ENCODE measurements at places on chromosomes 2 and 18.

DNA sequence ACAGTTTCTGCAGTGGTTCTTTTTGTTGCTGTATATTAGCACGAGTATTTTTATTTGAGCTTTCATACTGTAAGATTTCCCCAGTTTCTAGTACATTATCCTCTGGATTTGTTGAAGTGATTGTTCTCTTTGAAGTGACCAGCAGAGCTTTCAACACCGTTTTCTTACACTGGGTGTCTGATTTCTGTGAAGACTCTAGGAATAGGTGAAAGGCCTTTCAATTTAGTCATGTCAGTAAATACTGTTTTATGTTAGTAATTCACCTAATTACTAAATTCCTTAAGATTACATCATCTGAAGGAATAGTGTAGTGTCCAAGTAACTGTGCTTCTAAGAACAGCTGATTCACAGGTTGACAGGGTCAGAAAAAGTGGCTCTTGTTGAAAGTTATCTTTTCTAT, 2.3 kb downstream of the PPM1B start:
- no peak for DNase-seq

DNA sequence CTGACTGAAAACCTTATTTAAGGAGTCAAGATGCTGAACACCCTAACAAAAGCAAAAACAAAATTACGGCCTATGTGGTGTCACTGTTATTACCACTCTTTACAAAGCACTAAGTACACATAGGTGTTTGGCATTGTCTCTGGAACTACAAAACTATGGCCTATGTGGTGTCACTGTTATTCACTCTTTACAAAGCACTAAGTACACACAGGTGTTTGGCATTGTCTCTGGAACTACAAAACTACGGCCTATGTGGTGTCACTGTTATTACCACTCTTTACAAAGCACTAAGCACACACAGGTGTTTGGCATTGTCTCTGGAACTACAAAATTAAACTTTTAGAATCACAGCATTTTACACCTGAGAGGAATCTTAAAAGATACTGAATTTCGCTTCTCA, 47.4 kb downstream of the SLC35F5 start:
- no peak for DNase-seq

- DNase-seq = no peak
Measured at GRCh38 chr2:2744958-2745715, 414.1 kb upstream of the MYT1L start.

DNA sequence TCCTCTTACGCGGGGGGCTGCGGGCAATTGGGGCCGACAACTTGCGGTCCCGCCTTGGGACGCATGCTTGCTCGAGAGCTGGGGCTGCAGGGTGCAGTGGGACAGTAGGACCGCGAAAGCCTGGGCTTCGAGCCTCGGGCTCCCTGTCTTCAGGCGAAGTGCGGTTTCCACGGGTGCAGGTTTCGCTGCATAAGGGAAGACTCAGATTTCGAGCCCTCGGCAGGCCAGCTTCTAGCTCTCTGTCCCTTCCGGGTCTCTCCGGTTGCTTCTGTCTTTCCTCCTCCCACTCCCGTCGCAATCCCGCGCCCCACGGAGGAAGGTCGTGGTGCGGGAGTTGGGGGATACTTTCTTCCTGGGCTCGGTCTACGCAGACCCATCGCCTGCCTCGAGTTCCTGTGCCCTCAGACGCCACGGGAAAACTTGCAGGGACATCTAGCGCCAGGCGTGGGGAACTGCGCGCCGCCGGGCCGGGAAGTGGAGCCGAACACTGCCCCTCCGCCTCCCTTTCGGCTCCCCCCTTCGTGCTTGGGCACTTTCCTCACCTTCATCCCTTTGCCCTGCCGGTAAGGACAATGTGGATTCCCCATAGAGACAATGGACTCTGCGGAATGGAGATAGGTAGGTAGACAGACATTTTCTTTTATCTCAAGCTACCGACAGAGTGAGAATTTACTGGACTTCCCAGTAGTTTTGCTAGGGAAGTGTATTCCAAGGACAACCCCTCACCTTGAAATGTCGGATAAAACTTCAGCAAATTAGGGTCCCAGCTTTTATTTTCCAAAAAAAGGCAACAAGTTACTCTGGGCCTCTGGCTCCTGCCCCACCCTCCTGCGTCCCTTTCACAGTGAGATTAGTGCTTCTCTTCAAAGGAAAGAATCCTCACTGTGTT, 4.2 kb upstream of the HOXD13 start:
- no peak for DNase-seq

GRCh38 chr18:35938158-35938557, 34.3 kb upstream of the RMP24 start:
- DNase-seq = no peak

GRCh38 chr2:119293254-119293653, 69.6 kb downstream of the STEAP3 start:
- no peak for DNase-seq

GRCh38 chr2:53793821-53794220, 7.0 kb downstream of the ERLEC1 start:
- no peak for DNase-seq

DNA sequence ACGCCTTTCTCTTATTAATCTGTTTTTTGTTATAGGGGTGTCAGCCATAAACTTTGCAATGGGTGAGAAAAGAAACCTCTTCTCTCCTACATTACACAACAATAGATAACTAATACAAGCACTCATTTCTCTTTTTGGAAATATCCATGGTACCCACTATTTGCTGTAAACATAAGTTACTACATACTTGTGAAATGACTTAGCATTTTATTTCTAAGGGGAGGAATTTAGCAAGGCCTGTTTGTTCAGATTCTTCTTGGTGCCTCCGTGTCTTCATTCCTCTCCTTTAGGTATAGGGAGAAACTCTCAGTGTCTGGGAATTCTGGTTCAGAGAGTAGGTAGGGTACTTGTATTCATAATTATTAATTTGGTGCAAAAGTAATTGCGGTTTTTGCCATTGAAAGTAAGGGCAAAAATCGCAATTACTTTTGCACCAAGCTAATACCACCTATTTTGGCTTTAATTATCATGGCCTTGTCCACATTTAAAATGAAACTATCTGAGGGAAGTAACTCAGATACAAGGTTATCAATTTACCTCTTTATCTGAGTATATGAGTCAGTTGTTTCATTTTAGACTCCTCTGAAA, 134.8 kb downstream of the MREG start:
- no peak for DNase-seq

- no peak for DNase-seq
Measured at GRCh38 chr2:180952731-180953336, 27.6 kb upstream of the UBE2E3 start.

DNA sequence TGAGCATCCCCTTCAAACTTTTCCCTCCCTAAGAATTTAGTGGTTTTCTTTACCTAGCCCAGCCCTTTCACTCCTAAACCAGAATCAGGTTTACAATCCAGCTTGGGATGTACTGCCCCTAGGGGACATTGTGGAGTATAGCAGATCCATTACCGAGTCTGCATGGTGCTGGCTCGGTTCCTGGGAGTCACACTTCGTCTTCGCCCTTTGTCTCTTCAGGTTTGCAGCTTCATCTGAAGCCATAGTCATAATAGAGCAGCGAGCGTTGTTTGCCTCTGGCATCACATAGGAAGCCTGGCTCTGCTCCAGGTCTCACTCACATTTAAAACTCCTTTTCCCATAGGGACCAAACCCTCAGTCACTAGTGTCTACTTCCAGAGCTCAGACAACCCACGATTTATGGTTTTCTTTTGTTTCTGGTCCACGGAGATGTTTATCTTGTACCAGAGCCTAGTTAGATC, 16.8 kb upstream of the LYPD6 start:
- DNase-seq = no peak

DNA sequence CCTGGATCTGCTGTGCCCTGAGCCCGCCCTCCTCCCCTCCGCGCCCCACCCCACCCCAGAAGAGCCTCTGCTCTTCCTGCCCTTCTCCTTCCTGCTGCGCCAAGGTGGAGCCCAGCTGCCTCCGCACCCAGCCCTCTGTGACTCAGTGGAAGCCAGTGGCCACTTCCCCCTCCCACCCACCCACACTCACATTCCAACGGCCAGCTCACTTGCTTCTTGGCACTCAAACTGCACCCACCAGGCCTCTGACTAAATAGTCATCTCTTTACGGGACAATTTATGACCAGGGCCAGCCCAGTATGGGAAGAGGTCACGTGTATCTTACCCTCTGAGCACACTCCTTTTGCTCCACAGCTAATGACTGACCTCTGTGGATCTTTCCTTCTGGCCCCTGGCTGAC, 150.4 kb upstream of the SLC1A4 start:
- no peak for DNase-seq

GRCh38 chr2:86297382-86298147, 39.9 kb downstream of the REEP1 start:
- DNase-seq = no peak
